NCI-H446 treated with DMSO at 0.1 percent for 48 hours (cell line): ENCODE measurements at places on chromosomes 5 and 9.

DNA sequence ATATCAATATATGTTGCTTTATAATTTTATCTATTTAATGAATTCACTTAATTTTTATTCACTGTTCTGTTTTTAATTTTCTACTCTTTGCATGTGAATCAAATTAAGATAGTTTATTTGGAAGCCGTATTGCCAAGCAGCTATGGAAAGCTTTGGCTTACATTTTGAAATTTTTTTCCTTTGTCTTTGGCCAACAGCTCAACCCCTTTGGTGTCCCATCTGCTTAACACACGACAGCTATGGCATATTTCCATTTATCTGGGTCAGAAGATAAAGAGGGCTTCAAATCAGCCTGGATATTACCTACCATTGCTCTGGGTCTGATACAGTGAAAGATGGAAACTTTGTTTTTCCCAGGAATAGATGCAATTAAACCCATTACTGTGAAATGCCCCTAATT is 201.0 kb downstream of the WDR70 start:
- DNase-seq = peak; percentile 39

- peak; percentile 67 for DNase-seq
Measured at GRCh38 chr5:162391833-162392232, 324.3 kb downstream of the GABRG2 start.

DNA sequence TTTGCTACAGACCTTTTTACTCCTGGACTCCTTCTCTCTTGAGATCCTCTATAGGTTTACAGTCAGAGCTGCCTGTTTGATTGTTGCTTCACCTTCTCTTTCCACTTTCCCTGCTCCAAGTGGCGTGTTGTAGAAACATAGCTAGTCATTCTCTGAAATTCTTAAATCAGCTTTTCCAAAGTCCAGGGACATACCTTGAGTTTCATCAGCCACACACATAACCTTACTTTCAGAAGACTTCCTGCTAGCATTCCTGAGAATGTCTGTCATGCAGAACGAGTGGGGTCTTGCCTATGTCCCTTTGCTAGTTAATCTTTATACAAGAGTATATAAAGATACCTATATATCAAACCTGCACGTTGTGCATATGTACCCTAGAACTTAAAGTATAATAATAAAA is 230.3 kb upstream of the ZNF462 start:
- no peak for DNase-seq

DNA sequence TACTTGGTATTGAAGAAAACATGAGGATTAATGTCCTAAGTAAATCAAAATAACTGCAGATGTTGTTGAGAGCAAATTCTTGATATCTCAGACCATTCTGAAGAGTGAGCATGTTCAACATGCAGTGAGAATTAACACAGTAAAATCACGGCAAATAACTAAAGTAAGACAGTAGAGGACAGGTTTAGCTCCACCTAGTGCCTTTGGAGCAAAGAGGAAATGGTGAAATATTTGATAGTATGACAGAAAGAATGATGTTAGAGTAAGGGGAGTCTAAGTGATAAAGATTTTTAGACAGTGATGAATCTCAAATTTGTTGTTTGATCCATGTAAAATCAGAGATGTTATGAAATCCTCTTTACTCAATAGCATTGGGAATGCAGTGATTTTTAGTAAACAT is 424.2 kb downstream of the TMEM161B start:
- no peak for DNase-seq

DNA sequence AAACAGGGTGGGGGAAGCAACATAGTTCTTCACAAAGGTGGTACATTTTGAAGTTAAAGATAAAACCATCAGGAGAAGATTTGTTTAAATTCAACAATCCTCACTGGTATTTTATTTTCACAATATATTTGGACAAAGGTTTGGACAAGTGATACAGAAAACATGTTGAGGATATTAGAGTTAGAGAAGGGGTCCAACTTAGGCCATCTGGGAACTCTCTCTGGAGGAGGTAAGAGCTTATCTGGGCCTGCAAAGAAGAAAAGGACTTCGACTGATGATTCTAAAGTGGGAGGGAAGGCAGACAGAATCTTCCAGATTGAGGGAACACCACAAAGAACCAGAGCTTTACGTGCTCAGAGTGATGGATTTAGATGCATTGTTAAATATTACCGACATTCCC is 58.5 kb downstream of the SGCD start:
- DNase-seq = no peak

DNA sequence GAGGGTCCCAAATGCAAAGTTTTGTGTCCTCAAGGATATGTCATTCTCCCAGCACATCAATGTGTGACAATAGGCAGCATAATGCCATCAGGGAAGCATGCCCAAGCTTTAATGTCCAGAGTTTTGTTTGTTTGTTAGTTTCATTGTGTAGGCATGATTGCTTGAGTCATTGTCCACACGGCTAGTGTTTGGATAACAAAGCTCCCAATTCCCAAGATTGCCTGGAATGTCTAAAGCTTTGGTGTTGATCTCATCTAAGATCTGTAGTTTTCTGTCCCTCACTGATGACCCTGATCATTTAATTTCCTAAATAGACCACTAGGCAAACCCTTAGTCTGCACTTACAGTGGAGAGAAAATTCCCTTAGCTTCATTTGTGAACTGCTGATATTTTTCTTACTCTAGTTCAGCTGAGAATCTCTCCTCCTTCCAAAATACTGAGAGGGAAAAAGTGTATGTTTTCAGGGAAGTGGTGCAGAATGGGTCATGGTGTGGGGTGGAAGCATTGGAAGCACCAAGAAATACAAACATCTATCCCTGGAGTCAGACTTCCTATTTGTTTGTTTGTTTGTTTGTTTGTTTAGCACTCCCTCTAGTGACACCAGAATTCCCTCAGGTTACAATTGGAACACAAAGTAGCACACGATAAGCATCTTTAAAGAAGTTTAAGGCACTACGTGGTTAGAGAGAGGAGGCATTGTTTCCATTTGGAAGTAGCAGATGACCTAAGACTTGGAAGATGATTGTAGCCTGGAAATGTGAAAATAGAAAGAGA is 127.1 kb downstream of the PRDM6 start:
- no peak for DNase-seq

DNA sequence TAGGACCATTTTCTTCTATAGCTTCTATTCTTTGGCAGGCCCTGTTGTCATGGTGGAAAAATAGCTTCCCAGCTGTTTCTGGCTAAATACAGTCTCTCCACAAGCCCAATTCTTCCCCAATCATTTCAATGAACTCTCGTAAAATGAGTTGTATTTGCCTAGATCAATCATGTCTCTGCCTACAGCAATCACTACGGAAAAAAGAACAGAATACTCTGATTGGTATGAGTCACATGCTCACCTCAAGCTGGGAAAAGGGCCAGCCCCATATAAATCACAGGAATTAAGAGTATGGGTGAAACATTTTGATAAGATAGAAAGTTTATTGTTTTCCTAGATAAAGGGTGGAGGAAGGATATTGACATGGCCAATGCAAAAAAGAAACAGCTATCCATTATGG is 711.4 kb downstream of the EFNA5 start:
- peak; percentile 28 for DNase-seq

- no peak for DNase-seq
Measured at GRCh38 chr5:149294872-149295829, 23.5 kb downstream of the AFAP1L1 start.

- no peak for DNase-seq
Measured at GRCh38 chr9:132244582-132245455, 83.0 kb downstream of the NTNG2 start.

DNA sequence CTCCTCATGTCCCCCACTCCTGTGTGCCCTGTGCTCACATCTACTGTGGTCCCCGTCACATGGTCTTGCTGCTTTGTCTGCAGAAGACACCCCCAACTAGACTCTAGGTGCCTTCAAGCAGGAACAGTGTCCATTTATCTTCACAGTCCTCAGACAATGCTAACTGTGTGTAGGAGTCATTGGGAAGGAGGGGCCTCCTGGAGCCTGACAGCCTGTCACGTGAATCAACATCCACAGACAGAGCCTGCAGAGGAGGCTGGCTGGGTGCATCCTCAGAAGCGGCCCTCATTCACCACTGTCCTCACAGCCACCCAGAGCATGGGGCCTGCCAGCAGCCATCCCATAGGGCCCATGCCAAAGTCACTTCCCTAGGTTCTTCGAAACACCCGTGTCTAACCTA is 98.7 kb downstream of the MED10 start:
- DNase-seq = no peak

GRCh38 chr5:9544502-9545135 is 1.3 kb downstream of the SEMA5A start:
- DNase-seq = peak; percentile 18

GRCh38 chr5:33049842-33050241 is 338.7 kb downstream of the NPR3 start:
- no peak for DNase-seq

DNA sequence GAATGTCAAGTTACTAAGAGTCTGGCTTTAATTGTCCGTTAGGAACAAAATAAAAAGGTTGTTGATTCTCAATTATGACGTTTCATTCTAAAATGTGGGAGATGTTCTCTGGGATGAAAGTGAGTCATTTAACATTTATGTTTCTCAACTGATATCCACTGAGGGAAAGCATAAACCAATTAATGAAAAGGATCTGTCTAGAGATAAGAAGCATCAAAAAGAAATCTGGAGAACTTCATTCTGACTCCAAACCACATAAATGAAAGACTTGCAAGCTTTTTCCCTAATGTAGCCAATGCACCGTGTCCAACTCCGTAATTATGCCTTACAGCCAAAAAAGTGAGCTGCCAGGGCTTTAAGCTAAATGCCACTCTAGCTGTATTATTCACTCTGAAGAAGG is 654.2 kb downstream of the TLE1 start:
- DNase-seq = no peak

DNA sequence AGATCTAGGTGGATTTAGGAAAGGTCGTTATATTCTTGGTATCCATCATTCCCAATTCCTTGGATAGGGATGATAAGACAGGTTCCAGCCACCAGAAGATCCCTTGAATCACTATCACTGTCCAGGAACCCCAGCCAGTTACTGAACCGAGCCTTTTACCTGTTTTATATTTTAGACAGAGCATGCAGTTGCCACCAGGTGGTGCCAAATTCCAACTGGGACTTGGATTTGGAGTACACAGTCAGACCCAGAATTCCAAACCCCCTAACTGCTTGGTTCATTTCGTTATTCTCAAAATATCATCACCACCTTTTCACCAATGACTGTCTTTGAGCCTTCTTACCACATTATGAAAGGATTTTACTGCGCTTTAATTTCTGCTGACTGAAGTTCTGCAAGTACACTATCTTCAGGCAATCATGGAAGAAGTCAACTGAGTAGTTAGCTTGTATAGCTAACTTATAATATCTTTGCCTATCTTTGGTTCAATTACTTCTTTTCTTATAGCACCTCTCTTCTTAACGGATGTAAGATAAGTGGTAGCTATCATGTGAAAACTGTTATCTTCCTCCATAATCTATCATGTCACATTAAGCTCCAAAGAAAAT is 191.8 kb downstream of the PRR16 start:
- peak; percentile 1 for DNase-seq

GRCh38 chr9:101716629-101717028 is 21.8 kb downstream of the GRIN3A start:
- DNase-seq = peak; percentile 65

DNA sequence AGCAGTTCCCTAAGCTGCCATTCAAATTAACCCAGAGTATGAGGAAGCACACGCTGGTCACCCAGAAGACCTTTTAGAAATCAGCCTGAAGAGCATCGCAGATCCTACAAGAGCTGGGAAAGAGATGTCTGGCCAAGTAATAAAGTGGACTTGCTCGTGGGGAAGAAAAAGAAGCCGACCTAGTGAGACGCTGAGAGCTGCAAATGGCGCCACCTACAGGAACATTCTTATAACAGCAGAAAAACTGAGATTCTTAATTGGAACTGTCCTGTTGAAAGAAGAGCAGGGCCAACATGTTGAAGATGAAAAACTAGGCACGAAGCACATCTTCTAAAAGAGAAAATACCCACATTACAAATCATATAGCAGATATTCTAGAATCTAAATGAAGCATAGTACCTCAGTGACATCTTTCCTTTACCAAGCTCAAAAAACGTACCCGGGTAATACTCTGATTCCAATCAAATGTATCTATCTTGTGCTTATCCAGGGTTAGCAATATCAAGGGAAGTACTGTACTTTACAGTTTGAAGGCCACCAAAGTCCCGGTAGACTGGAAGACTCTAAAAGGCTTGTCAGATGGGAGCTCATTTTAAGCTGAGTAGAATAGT is 3.9 kb upstream of the GNAQ start:
- DNase-seq = peak; percentile 22
